ENCODE measurements at places on chromosomes 6 and 20.

DNA sequence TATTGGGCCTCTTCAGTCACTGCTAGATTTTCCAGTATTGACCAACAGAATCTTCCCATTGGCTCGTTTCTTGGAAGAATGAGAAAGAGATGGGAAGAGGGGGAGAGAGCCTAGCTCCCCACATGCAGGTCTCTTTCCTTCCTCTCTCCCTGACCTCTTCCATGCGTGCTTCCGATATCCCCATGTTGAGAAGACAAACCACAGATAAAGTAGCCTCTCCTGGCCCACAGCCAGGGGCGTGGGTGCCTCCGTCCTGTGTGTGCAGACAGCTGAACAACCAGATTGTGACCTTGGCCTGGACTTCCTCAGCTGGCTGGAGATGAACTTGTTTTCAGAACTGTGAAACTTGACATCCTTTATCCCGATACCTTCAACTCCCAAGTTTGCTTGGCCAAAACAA is 71.0 kb downstream of the EDN3 start:
- no peak for DNase-seq

DNA sequence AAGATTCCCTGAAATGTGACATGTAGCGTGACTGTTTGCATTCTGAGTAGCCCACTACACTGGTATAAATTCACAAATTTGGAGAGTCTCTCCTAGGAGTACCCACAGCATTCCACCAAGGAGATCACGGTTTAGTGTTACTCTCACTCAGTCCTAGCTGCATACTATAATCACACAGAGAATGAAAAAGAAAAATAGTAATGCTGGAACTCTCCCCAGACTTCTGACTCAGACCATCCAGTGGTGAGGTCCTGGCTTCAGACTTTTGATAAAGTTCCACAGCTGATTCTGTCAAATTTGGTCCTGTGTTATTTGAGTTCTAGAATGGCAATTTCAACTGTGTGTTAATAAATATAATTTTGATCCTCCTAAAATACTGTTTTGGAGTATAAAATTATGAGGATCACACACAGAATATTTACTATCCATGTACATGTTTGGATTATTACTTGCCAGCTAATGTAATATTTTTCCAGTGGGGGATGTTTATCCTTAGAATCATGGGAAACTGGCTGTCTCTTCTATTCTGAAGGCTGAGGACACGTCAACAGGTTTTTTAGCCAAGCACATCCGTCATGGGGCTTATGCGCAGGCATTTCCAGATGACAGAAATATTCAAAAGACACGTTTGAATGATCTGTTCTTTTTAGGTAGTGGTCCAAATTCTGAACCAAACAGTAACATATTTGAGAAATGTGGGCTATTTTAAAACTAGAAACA is 5.1 kb upstream of the KIAA0408 start:
- DNase-seq = no peak

- no peak for DNase-seq
Measured at GRCh38 chr6:154491567-154492470, 18.7 kb downstream of the CNKSR3 start.

GRCh38 chr6:109794201-109794923 is 103.3 kb downstream of the FIG4 start:
- DNase-seq = no peak

- no peak for DNase-seq
Measured at GRCh38 chr6:25456249-25457040, 177.3 kb downstream of the CARMIL1 start.

DNA sequence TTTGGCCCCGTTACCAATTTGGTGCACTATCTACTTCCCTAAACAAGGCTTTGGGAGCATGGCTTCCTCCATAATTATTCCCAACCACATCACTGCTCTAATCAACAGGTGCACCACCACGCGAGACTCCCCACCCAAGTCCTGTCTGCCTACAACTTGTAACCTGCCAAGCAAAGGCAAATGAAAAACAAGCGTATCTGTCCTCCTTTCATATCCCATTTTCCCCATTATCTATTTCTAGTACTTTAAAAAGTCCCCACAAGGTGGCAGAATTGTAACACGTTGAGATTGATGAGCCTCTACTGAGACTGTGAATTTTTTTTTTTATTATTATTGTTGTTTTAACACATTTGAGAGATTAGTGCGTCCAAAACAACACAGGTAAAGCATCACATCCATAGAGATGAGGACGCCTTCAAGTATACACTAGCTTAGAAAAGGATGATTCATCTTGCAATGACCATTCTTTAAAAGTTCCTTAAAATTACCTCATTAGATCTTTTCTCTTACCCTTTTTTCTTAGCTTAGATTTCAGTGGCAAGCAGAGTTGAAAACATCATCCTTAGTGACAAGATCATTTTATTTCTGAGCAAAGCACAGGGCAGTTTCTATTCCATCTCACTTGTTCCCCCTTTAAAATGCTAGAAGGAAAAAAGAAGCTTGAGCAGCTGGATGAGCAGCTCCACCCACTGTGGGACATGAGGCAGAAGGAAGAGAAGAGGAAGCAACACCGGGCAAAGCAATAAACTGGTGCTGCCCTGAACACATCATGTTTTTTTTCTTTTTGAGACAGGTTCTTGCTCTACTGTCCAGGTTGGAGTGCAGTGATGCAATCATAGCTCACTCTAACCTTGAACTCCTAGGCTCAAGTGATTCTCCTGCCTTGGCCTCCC is 210.8 kb downstream of the ARHGAP18 start:
- peak; percentile 68 for DNase-seq

DNA sequence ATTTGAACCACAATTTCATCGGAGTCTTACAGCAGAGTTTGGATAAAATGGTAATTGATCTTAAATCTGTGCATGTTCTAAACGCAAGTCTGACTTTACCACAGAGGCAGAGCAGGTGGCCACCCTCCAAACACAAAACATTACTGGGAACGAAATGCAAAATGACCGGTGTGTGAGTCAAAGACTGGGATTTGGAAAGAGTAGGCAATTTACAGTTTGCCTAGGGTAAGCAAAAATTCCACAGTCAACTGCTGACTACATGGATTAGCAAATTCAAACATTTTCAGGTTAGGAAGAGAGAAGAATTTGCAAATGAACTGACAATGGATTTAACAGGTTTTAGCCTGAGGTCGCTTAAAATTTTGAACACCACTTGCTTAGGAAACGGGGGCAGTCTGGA is 444.4 kb downstream of the HDGFL1 start:
- no peak for DNase-seq

DNA sequence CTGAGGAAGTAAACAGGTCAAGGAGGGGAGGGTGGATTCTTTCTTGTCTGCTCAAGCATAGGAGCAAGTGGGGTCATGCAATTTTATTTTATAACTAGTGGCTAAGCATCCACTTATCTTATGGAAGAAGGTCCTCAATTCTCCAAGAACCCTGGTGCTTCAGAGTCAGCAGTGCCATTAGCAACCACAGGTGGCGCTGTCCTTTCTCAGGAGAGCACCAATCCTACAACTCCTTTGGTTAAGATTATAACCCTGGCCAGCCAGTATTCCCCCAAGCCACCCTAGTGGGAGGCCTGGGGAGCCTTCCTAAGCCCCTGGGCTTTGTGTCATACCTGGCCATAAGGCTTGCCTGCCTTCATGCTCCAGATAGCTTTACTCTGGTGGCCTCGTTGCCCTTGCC is 60.7 kb downstream of the PCSK2 start:
- DNase-seq = no peak

DNA sequence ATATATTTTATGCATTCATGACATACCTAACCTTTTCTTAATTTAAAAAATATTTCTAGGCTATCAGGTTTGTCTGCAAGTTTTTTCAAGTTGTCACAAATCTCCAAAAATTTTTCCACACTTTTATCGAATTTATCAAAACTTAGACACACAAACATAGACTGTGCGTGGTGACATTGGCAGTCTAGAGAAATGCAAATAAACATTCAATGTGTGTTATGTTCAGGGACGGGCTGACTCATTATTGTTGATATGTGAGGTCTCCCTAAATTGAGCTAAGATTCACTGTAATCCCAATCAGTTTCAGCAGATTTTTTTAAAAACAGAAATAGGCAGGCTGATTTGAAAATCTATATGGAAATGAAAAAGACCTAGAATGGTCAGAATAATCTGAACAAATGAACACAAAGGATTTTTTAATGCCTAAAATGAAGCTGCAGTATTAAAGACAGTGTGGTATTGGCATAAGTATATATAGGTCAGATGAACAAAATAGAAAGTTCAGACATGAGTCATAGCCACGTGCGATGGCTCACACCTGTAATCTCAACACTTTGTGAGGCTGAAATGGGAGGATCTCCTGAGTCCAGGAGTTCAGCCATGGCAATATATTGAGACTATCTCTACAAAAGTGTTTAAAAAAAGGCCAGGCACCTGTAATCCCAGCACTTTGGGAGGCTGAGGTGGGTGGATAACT is 19.2 kb downstream of the BLTP3A start:
- no peak for DNase-seq

All from CD4-positive, alpha-beta T cell treated with Interleukin-15 for 4 hours (primary cell).